ENCODE measurements at places on chromosomes 5 and 9.

GRCh38 chr5:21783074-21783679 is 1070.0 kb downstream of the CDH12 start:
- H3K4me1 ChIP-seq, result no peaks in the 10 kb centered on the region
- DNase-seq, result no peak

DNA sequence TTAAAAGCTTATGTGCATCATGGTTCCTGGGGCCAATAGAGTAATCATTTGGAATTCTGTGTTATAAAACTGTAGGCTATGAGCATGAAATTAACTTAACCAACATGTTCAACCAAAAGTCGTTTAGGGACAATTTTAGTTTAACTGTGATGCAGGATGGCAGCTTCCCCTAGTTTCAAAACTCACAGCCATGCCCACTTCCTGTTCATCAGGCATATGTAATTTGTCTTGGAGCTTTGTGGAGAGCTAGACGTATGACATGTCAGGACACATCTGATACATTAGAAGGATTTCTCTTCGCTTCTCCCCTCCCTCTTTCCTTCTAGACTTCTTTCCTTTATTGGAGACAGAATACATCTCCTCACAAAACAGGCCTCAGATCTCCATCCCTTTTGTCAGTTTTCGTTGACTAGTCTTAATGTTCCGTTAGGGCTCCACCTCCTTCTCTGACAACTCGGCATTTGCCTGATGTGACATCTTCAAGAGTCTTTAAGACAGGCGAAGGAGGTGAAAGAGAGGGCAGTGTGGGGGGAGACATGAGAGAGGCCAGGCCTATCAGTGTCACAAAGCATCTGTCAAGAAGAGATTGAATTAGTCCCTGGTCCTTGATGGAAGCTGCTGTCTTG is 176.0 kb downstream of the MSX2 start:
- no peak overlapping the region for H3K4me3 ChIP-seq
- no peak for DNase-seq
- H3K36me3 ChIP-seq, result no peaks in the 10 kb centered on the region
- H3K27me3 ChIP-seq, result peaks cover 20% of the 10 kb centered on the region
- no peaks in the 10 kb centered on the region for H3K4me1 ChIP-seq

GRCh38 chr5:87183896-87184295 is 83.8 kb upstream of the RASA1 start:
- no peaks in the 10 kb centered on the region for H3K36me3 ChIP-seq
- H3K4me3 ChIP-seq, result no peak overlapping the region
- H3K27ac ChIP-seq, result no peak overlapping the region
- DNase-seq, result no peak
- no peaks in the 10 kb centered on the region for H3K27me3 ChIP-seq
- H3K4me1 ChIP-seq, result no peaks in the 10 kb centered on the region

GRCh38 chr5:72996632-72997031 is 40.8 kb downstream of the FCHO2 start:
- DNase-seq, result no peak
- H3K4me1 ChIP-seq, result no peaks in the 10 kb centered on the region
- no peak overlapping the region for H3K4me3 ChIP-seq
- no peak overlapping the region for H3K27ac ChIP-seq
- peaks cover 35% of the 10 kb centered on the region for H3K36me3 ChIP-seq

- no peak overlapping the region for H3K27ac ChIP-seq
- H3K4me1 ChIP-seq, result no peaks in the 10 kb centered on the region
- DNase-seq, result no peak
- H3K36me3 ChIP-seq, result no peaks in the 10 kb centered on the region
Measured at GRCh38 chr9:73064315-73064714, 87.3 kb upstream of the ANXA1 start.

GRCh38 chr9:114076237-114077161 is 1.6 kb downstream of the AMBP start:
- no peak overlapping the region for H3K27ac ChIP-seq
- H3K4me1 ChIP-seq, result peaks cover 39% of the 10 kb centered on the region
- peaks cover 7% of the 10 kb centered on the region for H3K27me3 ChIP-seq
- H3K36me3 ChIP-seq, result no peaks in the 10 kb centered on the region

All from stomach (tissue), 19 donors.